ENCODE measurements at places on chromosomes 4 and X. TPM values are rescaled to one million over a fixed set of nuclear protein-coding genes. Genes with fewer than 3 reads are reported as not detected.

Gene NCAPG
- total RNA-seq, result not detected

Gene FAM47A
- total RNA-seq, result not detected

Gene RAP2C
- total RNA-seq, result 16.9 TPM

Gene MAGEA2B
- total RNA-seq, result not detected

Gene TREX2
- total RNA-seq, result 2.0 TPM

- H3K27me3 ChIP-seq, result no peaks in the 10 kb centered on the region
- no peaks in the 10 kb centered on the region for H3K4me1 ChIP-seq
- H3K4me3 ChIP-seq, result no peak overlapping the region
- no peaks in the 10 kb centered on the region for H3K36me3 ChIP-seq
- H3K27ac ChIP-seq, result no peak overlapping the region
- DNase-seq, result no peak
Observed at GRCh38 chrX:121858867-121859647, 811.6 kb downstream of the GLUD2 start.

DNA sequence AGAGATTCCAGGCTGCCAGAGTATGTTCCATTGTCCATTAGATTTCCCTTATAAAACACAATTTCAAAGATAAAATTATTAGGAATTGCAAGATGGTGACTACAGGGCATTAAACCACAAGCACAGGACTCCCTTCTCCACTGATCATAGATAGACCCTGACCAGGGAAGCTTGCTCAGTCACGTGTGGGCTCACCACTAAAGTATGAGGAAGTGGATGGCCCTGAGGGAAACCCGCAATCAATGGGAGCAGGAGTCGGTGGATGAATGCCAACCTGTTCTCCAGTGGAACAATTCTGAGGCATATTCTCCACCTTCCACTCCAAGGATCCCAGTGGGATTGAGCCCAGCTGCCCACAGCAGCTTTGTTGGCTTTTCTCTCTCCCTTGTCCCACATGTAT, 515.7 kb downstream of the BCOR start:
- no peaks in the 10 kb centered on the region for H3K36me3 ChIP-seq
- H3K4me3 ChIP-seq, result no peak overlapping the region
- H3K27ac ChIP-seq, result no peak overlapping the region
- no peaks in the 10 kb centered on the region for H3K27me3 ChIP-seq
- H3K4me1 ChIP-seq, result no peaks in the 10 kb centered on the region
- DNase-seq, result no peak

GRCh38 chrX:40298572-40299479, 201.1 kb upstream of the BCOR start:
- no peak overlapping the region for H3K27ac ChIP-seq
- H3K36me3 ChIP-seq, result no peaks in the 10 kb centered on the region
- no peaks in the 10 kb centered on the region for H3K4me1 ChIP-seq
- DNase-seq, result no peak
- no peak overlapping the region for H3K4me3 ChIP-seq

DNA sequence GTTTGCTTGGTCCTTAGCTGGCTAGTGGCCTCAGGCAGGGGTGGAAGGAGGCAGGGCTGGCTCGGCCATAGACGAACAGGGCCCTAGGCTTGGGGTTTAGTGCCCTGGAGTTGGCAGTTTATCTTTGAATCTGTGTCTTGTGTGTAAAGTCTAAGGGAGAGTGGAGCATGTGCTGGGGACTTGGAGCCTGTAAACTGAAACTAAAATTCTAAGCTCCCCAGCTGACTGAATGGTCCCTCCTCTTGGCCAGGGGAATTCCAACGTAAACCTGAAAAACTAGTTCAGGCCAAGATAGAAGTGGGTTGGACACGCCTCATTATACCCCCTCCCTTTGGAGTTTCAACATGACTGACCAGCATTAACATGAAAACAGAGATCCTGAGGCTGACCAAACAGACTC, 46.1 kb upstream of the GPR78 start:
- no peak overlapping the region for H3K4me3 ChIP-seq
- H3K4me1 ChIP-seq, result peaks cover 5% of the 10 kb centered on the region
- peak overlapping the region; percentile 62 for H3K27ac ChIP-seq
- no peaks in the 10 kb centered on the region for H3K36me3 ChIP-seq

GRCh38 chrX:10286195-10286594, 129.4 kb downstream of the CLCN4 start:
- no peaks in the 10 kb centered on the region for H3K27me3 ChIP-seq
- no peaks in the 10 kb centered on the region for H3K4me1 ChIP-seq
- no peak for DNase-seq
- H3K4me3 ChIP-seq, result no peak overlapping the region

- no peak overlapping the region for H3K27ac ChIP-seq
- H3K27me3 ChIP-seq, result no peaks in the 10 kb centered on the region
- DNase-seq, result no peak
- H3K4me3 ChIP-seq, result no peak overlapping the region
Observed at GRCh38 chrX:54223581-54223980, 40.5 kb upstream of the FAM120C start.

DNA sequence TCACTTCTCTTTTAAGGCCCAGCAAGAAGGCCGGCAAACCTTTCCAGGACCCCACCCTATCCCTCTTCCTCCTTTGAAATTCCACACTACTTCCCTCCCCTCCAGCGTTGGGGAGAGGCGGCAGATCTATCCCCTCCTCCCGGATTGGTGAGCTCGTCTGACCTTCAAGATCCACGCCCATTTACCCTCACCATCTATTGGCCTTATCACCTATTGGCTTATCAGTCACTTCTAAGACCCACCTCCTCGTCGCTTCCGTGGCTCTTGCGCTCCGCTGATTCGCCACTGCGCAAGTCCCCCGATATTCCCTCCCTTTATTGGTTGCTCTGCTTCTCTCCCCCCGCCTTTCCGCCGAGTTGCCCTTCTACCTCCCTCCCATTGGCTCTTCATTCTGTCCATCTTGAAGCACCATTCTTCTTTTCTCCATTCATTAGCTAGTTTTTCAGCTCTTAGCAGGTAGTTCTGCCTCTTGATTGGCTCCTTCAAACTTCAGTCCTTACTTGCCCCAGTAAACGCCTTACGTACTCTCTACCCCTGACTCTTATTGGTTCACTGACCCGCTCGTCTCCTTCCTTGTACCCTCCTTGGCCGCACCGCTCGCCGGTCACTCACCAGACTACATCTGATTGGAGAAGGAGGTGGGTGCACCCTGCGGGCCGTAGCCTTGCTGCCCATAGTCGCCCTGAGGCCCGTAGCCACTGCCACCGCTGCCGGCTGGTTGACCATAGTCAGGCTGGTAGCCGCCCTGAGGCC, 4.8 kb upstream of the PRICKLE3 start:
- no peaks in the 10 kb centered on the region for H3K27me3 ChIP-seq
- peak; percentile 90 for DNase-seq
- H3K4me1 ChIP-seq, result no peaks in the 10 kb centered on the region
- peak overlapping the region; percentile 78 for H3K4me3 ChIP-seq

- no peaks in the 10 kb centered on the region for H3K36me3 ChIP-seq
- H3K4me3 ChIP-seq, result no peak overlapping the region
- no peaks in the 10 kb centered on the region for H3K4me1 ChIP-seq
- H3K27ac ChIP-seq, result no peak overlapping the region
Observed at GRCh38 chr4:5444918-5445517, 263.3 kb downstream of the EVC2 start.

All from transverse colon (tissue), 4 donors.